ENCODE measurements at places on chromosomes 4 and X. TPM values are rescaled to one million over a fixed set of nuclear protein-coding genes. Genes with fewer than 3 reads are reported as not detected.
A peak's percentile ranks its signal among the peaks of the same experiment; 100 is the strongest.

Gene PRDM5
- 2.6 TPM for polyA plus RNA-seq

Gene DGKQ
- polyA plus RNA-seq = 6.8 TPM

Gene SMPX
- not detected for polyA plus RNA-seq

Gene CXCL10
- 0.10 TPM for polyA plus RNA-seq

Gene PPARGC1A
- 0.09 TPM for polyA plus RNA-seq

Gene PLXNB3
- polyA plus RNA-seq = 12.0 TPM

Gene PABPC1L2A
- polyA plus RNA-seq = not detected

Gene HPGD
- polyA plus RNA-seq = 0.06 TPM

Gene CYLC1
- polyA plus RNA-seq = not detected

Gene ADH1B
- polyA plus RNA-seq = not detected

GRCh38 chrX:146243041-146243440 lies 425.4 kb downstream of the SLITRK2 start:
- no peak for DNase-seq

GRCh38 chr4:24791043-24791442 lies 4.3 kb upstream of the SOD3 start:
- DNase-seq = no peak

DNA sequence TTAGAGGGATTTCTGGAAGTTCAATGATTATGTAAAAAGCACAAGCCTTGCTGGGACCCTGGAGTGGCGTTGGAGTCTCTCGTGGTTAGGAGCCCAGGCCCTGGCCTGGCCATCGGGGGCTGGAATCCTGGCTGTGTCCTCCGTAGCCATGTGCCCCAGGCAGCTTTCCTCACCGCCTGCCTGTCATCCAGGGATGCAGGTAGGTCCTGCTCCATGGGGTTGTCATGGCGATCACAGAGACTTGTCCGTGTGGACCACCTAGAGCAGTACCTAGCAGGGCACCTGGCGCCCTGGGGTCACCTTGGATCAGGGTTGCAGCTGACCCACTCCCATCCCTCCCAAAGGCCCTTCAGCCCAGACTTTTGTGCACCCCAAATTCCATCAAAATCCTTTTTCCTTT lies 30.2 kb upstream of the WFS1 start:
- no peak for DNase-seq

DNA sequence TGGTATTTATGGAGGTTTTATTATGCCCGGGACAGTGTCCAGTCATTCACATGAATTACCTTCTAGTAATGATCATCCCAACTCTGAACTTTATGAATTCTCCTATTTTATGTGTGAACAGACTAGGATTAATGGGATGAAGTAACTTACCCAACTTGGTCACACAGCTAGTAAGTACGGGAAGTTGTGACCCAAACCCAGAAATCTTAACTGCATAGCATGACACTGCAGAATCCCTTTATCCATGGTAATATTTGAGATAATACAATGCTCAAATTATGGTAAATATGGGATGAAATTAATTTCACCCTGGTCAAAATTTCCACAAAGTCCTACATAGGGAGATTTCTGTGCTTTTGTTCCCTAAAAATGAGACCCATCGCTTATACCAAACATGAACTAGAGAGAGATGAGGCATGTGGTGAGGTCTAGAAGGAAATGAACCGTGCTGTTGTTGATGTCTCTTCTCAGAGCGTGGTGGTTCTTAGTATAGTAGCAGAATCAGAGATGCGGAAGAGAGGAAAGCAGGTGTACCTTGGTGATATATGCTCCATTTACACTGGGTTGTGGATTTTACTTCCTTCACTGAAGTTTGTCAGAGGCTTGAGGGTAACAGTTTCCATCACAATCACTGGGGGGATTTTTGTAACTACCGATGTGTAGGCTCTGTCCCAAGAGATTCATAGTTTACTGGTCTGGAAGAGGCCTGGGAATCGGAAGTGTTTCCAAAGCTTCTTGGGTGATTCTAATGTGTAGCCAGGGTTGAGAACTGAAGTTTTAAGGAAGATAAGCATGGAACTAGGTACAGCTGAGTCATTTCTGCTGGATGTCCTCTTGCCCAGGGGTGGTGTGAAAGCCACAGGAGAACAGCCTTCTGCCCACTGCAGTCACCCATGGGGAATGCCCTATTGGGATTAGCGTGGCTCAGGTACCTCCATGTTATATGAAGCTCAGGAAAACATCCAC lies 30.2 kb upstream of the FAM9C start:
- DNase-seq = no peak

GRCh38 chr4:59248313-59248712 lies 1951.8 kb upstream of the ADGRL3 start:
- no peak for DNase-seq

DNA sequence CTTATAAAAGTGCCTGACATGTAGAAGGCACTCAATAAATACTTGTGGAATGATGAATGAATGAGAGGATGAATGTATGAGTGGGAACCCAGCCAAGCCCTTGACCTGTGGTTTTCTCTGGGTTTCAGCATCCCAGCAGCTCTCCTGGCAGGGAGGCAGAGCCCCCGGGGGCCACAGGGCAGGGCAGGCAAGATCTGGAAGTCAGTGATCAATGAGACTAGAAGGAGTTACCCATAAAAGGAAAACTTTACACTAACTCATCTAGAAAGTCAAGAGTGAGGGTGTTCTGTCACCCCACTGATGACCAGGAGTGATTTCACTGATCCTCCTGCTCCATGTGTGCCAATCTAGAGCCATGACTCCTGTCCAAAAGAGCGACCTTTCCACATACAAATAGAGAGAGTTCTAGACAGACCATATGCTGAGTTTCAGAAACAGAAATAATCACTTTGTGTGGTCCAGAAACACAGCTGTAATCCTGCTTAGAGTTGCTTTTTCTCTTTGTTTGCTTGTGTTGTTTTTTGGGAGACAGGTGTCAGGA lies 37.4 kb downstream of the MGARP start:
- peak; percentile 94 for DNase-seq

DNA sequence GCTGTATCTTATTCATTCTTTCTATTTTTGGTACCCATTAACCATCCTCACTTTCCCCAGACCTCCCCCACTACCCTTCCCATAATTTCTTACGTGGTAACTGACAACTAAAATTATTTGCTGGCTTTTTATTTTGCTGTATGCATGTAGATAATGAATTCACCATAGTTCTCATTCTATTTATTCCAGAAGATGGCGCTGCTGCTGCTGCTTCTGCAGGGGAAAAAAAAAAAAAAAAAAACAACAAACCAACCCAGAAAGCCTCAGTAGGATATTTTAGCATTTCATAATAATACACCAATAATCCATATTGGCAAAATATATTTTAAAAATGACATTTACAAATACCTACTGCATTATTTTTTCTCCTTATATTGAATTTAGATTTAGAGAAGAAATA lies 416.6 kb upstream of the MAGEB18 start:
- no peak for DNase-seq

DNA sequence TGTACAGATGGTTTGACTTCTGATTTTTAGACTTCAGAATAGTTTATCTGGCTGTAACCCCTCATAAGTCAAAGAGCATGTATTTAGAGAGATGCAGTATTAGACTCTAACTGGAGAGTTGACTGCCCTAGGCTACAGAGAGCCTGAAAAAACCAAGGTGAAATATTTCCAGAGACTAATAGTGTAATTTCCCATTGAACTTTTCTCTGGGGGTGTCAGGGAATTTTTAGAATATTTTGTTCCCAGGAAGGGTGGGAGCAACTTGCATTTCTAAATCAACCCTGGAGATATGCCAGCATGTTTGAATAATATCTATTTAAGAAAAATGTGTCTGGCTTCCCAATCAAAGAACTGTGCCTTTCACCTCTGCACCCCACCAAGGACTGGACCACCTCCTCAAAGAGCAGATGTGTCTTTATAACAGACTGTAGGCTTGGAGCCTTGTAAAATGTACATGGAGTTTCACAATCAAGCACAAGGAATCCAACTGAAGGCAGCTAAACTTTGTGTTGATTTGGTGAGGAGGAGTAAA lies 2.0 kb downstream of the ANXA3 start:
- no peak for DNase-seq

DNA sequence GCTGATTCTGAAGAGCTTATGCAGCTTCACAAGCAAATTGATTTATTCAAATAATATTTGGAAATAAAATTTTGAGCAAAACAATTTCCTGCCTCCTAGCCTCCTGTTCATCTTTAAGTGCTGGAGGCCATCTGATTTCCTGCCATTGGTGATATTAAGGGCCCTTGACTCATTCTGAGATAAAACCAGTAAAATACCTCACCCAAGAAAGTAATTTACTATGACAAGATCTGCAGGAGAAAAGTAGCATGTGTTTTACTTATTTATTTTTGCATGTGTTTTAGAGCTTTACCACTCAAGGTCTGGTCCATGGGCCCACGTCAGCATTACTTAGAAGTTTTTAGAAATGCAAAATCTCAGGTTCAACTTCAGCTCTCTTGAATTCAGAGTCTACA lies 67.7 kb downstream of the DCLK2 start:
- no peak for DNase-seq

- no peak for DNase-seq
These were observed 77.3 kb upstream of the CLNK start for GRCh38 chr4:10761903-10762302.

GRCh38 chrX:69222103-69223090 lies 57.1 kb upstream of the PJA1 start:
- peak; percentile 64 for DNase-seq

GRCh38 chr4:185997296-185997695 lies 71.7 kb upstream of the TLR3 start:
- no peak for DNase-seq

GRCh38 chr4:22551550-22551949 lies 35.7 kb upstream of the ADGRA3 start:
- DNase-seq = no peak

GRCh38 chr4:81629366-81629765 lies 157.7 kb upstream of the RASGEF1B start:
- DNase-seq = no peak

GRCh38 chrX:19256986-19257385 lies 86.7 kb upstream of the PDHA1 start:
- no peak for DNase-seq

DNA sequence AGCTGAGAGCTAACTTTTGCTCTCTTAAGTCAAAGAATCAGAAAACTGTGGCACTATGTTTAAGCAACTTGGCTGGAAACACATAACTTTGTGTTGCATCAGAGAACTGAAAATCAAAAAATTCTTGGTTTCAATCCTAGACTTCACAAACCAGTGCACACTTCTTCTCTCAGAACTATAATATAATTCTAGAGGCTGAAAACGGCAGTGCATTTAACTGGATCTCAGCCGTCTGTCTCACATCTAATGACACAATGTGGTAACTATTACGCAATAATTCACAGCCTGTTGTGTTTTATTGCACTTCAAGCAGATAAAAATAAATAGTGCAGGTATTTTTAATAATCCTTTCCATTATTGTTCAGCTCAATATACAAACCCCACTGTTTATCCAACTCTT lies 260.6 kb upstream of the DIAPH2 start:
- no peak for DNase-seq

DNA sequence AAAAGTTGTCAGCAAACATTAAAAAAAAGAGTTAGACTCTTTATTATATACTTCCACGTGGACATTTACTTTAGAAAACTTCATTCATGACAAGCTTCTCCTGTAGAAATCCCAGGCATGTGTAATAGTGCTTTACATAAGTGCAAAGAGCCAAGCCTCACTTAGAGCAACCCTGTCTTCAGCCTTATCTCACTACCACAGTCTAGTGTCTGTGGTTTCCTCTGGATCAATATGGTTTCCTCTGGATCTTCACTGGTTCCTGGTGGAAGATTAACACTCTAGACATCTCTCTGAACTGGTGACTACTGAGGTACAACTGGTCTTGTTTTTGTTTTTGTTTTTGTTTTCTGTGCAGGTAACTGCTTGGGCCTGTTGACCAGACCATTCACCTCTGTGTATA lies 18.4 kb upstream of the ARMCX5 start:
- no peak for DNase-seq

- peak; percentile 0 for DNase-seq
These were observed 57.0 kb downstream of the MTMR8 start for GRCh38 chrX:64338296-64338695.

- no peak for DNase-seq
These were observed 1427.5 kb downstream of the ADGRL3 start for GRCh38 chr4:62627671-62628070.

GRCh38 chrX:9141496-9141895 lies 107.6 kb upstream of the FAM9B start:
- peak; percentile 54 for DNase-seq

- peak; percentile 41 for DNase-seq
These were observed 386.4 kb upstream of the RPS6KA3 start for GRCh38 chrX:20653070-20653469.

DNA sequence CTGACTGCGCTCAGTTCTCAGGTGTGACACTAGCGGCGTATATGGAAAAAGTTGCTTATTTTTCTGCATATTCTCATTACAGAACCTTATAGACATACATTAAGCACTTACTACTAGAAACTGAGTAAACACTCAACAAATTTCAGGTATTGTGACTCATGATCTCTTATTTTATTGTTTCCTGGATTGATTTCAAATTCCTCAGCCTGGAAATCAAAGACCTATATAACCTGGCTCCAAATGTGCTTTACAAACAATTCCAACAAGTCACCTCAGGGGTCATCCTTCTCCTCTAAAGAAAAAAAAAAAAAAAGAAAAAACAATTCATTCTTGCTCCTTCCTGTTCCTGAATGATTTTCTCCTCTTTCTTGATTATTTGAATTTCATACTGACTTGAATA lies 152.3 kb downstream of the ADAM29 start:
- DNase-seq = no peak

GRCh38 chr4:71441186-71442169 lies 102.7 kb downstream of the SLC4A4 start:
- peak; percentile 12 for DNase-seq

Data from mammary epithelial cell (primary cell).